ENCODE measurements at places on chromosomes 1 and 21.

- no peak for DNase-seq
These were observed 22.5 kb upstream of the SRP9 start for GRCh38 chr1:225754940-225755641.

- peak; percentile 62 for DNase-seq
These were observed 206.2 kb upstream of the RRP15 start for GRCh38 chr1:218078916-218079315.

GRCh38 chr21:41931041-41931451 lies 22.8 kb downstream of the C2CD2 start:
- DNase-seq = no peak

DNA sequence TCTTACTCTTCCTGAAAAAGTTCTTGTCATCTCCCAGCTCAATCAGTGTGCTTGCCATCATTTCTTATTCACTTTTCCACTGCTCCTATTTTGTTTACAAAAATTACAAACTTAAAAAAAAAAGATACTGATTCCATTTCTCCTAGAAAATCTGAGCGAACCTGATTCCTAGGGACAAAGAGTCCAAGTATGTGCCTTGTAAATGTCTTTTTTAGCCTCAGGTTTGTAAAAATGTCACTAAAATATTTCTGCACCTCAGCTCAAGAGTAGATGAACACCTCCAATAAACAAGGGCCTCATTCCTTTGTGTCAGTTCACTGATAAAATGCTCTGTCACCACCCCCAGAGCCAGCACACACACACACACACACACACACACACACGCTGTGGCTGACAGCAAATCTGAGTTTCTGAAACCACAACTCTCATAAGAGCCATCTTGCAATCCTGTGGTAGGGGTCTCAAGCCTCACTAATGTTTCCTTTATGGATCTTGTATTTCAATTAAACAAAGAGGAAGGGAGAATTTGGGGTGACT lies 299.2 kb downstream of the PBX1 start:
- no peak for DNase-seq

- DNase-seq = no peak
These were observed 67.2 kb upstream of the BARHL2 start for GRCh38 chr1:90784186-90784847.

- no peak for DNase-seq
These were observed 395.2 kb upstream of the LYPLAL1 start for GRCh38 chr1:218778257-218779126.

DNA sequence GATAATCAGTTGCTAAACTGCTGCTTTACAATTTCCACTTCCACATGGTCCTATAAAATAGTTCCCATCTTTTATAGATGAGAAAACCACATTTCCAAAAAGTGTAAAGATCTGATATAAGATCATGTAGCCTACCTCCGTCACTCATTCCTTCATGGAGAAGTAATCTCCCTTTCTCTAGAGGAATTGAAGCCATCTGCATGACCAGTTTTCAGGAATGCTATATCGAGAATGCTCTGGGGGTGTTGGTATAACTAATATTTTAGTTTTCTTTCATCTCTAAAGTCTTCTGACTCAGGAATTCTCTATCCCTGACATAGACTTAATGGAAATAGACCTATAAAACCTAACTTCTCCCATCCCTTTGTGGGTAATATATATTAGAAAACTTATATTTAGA lies 173.0 kb upstream of the UBE2U start:
- no peak for DNase-seq

GRCh38 chr1:226098870-226099835 lies 36.6 kb downstream of the H3-3A start:
- no peak for DNase-seq

- no peak for DNase-seq
These were observed 4.4 kb downstream of the THAP3 start for GRCh38 chr1:6628971-6629479.

GRCh38 chr1:231053493-231054162 lies 13.6 kb upstream of the FAM89A start:
- DNase-seq = no peak

- DNase-seq = peak; percentile 44
These were observed 166.7 kb downstream of the ADGRL4 start for GRCh38 chr1:78839704-78840277.

DNA sequence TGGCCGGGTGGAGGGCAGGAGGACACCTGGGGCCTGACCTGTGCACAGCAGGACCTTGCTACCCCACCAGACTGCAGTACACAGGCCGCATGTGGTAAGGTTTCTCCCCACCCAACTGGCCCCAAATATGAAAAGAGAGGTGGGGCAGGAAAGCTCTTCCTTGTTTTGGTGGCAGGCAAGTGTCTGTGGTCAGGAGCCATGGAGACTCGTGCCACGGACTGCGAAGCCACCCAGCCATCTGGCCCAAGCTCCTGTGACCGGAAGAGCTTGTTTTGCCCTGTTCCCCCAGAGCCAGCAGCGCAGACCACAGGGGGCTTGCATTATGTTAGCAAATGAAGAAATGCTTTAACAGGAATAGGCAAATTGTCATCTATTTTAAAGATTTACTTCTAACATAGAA lies 54.9 kb downstream of the OLIG1 start:
- no peak for DNase-seq

GRCh38 chr1:160066829-160067745 lies 2.9 kb downstream of the KCNJ10 start:
- no peak for DNase-seq
